ENCODE measurements at places on chromosomes 2 and 18. TPM values are rescaled to one million over a fixed set of nuclear protein-coding genes. Genes with fewer than 3 reads are reported as not detected.

Gene RNU2-63P
- total RNA-seq: not detected

Gene IL36A
- not detected for total RNA-seq

Gene COL4A4
- total RNA-seq: 1.9 TPM

Gene CFC1B
- not detected for total RNA-seq

Gene ST8SIA3
- total RNA-seq: not detected

Gene ONECUT2
- 0.59 TPM for total RNA-seq

Gene GKN2
- 3.7 TPM for total RNA-seq

Gene POTEI
- total RNA-seq: not detected

Gene UGP2
- 76.8 TPM for total RNA-seq

Gene DNAH7
- 0.93 TPM for total RNA-seq

Gene DAPL1
- total RNA-seq: not detected

Gene ANO7
- 2.1 TPM for total RNA-seq

Gene HEATR5B
- 8.4 TPM for total RNA-seq

Gene LAMA1
- 0.31 TPM for total RNA-seq

Gene CYP27C1
- 5.3 TPM for total RNA-seq

Gene BMP10
- not detected for total RNA-seq

Gene OSBPL6
- total RNA-seq: 9.0 TPM

Gene DTNA
- total RNA-seq: 0.17 TPM

Gene COMMD1
- total RNA-seq: 43.5 TPM

Gene LIMS4
- 0.59 TPM for total RNA-seq

Gene IL1B
- 0.42 TPM for total RNA-seq

Gene CRYGD
- total RNA-seq: not detected

Gene DNER
- total RNA-seq: 9.1 TPM

Gene PGAP1
- total RNA-seq: 3.2 TPM

Gene CCDC178
- not detected for total RNA-seq

Gene TNFRSF11A
- total RNA-seq: 6.3 TPM

Gene TEKT4
- total RNA-seq: not detected

Gene CFAP65
- total RNA-seq: 0.15 TPM

Gene TMEM214
- 56.4 TPM for total RNA-seq

Gene RGPD3
- total RNA-seq: 0.13 TPM

Gene ST6GAL2
- 19.0 TPM for total RNA-seq

Gene HAAO
- total RNA-seq: not detected

Gene RBKS
- 8.8 TPM for total RNA-seq

Gene SPAST
- total RNA-seq: 12.9 TPM

Gene TMEM17
- total RNA-seq: 5.7 TPM

Gene VWA3B
- not detected for total RNA-seq

Gene SPATA3
- total RNA-seq: not detected

Gene CNGA3
- not detected for total RNA-seq

Gene DSG4
- total RNA-seq: 0.02 TPM

Gene LRRC30
- not detected for total RNA-seq

Gene RIT2
- not detected for total RNA-seq

Gene HOXD12
- total RNA-seq: not detected

Gene RAB6D
- total RNA-seq: not detected

Gene CNDP1
- total RNA-seq: not detected

Gene DQX1
- not detected for total RNA-seq

Gene NEMP2
- total RNA-seq: 5.7 TPM

Gene PROKR1
- not detected for total RNA-seq

Gene NEB
- total RNA-seq: 0.18 TPM

Gene RPL37A
- 4,645 TPM for total RNA-seq

Gene SIX3
- 0.41 TPM for total RNA-seq

All from A549 treated with DMSO at 1 μM for 4 hours (cell line).